ENCODE measurements at places on chromosomes 2 and 18.

DNA sequence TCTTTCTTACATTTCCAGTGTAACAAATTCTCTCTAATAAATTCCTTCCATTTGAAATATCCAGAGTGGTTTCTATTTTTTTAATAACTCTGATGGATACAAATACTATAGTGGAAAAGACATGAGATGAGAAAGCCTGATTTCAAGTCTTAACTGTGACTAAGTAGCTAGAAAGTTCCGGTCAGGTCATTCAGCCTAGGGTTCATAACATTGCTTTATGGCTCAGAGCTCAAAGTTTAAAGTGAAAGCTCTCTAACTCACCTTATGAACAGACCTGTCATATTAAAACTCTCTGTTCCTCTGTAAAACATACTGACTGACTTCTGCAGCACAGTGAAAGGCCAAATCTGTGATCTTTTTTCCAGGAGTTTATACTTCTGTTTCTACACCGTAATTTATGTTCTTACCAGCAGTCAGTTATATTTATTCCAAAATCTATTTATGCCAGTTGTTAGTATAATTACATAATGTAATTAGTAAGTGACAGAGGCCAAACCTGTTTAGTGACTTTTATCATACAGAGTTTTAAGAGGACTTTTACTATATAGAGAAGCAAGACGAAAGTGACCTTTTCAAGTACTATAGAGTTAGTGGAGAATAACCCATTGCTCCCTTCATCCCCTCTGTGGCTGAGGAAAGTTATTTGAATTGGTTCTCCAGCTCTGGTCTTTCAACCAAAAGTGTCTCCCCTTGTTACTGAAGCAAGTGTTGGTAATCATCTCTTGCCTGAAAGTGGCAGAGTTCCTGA lies 118.8 kb upstream of the PDE1A start:
- no peak for DNase-seq

DNA sequence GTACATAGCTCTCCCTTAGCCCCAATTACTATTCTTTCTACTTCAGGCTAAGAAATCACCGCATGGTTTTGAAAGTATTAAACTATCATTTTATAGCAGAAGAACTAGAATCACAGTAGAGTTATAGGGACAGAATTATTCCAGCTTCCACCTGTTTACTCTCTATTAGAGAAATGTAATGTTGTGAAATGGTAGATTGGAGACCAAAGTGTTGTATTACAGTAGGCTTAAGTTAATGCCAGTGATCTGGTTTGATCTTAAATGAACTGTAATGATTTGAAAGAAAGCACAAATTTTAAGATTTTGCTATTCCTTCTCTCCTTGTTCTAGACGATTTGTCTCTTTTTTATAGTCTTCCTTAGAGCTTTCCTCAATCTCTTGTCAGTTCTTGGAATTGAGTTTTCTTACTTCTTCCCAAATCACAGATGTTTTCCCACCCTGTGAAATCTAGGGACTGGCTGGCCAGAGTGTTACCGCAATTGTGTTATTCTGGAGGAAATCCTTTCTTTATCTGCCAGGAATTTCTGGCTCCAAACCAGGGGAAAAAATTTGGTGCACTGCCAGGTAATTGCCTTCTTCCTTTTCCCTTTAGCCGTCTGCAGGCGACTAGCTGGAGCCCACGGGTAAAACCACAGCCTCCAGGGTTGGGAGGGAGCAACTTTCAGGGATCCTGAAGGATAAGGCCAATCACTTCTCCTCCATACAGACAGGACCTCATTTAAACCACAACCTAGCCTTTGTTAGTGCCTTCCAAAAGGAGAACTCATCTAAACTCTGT lies 51.7 kb downstream of the NOP58 start:
- DNase-seq, result no peak

DNA sequence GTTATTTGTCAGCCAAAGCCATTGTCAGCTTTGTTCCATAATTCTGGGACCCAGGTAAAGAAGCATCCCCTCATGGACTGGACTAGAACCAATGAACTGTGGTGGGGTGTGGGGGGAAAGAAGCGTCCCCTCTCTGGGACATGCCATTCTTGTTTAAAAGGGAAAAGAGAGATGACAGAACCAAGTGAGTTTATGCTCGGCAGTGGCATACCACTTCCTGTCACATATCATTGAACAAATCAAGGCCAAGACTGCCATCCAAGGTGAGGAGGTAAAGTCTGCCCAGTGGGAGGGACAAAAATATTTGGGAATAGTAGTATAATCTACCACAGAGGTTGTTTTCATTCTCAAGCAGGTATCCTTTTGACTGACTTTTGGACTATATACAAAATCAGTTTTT lies 4.7 kb upstream of the GLS start:
- DNase-seq, result no peak

DNA sequence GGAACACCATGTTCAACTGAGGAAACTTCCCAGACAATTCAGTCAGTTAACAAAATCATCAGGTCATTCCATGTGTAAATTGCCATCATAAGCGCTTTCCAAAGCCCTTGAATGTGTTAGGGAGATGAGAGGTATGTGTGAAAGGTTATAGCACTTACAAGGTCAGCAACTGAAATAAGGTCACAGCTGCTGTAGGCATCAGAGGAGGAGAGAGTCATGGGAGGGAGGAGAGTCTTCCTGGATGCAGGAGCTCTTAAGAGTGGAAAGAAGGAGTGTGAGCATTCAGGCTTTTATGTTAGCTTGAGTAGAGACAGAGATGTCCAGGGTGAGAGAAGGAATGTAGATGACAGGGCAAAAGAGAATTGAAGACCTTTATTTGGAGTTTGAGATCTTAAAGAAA lies 67.0 kb downstream of the CAB39 start:
- DNase-seq, result no peak

Data from NCI-H2107 (cell line).